ENCODE measurements at places on chromosomes 7 and 10.

GRCh38 chr7:112873831-112874553 lies 83.8 kb upstream of the TMEM168 start:
- DNase-seq, result peak; percentile 80

DNA sequence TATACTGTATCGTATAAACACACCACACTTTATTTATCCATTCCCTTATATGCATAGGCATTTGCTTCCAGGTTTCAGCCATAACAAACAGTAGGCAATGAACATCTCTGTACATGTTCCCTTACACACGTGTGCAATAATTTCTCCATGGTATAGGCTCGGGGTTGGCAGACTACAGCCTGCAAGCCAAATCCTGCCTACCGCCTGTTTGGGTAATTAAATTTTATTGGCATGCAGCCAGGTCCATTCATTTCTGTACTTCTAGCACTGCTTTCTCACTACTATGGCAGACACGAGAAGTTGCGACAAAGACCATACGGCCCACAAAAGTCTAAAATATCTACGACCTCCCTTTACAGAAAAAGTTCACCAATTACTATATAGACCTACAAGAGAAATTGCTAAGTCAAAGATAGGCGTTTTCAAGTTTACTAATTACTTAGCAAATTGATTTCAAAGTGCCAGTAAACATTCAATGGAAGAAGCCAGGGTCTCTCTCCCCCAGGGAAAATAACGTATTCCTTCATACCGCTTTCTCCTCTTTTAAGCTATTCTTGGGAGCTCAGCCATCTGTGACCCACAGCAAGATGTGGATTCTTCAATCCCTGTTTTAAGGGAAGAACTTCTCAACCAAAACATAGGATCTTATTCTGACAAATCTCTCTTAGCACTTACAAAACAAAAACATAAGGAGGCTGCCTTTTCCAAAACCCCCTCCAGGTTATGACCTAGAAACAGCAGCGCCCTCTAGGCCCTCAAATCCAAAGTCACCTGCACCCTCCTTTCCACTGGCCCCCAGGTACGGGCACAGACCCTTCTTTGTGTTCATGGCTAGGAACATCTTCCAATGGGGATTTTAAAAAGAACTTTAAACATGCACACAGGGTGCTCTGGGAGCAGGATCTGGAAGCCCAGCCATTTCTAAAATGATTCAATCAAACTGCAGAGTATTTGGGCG lies 100.5 kb downstream of the FGFR2 start:
- no peak for DNase-seq

GRCh38 chr10:94997741-94998174 lies 59.3 kb downstream of the CYP2C9 start:
- no peak for DNase-seq

DNA sequence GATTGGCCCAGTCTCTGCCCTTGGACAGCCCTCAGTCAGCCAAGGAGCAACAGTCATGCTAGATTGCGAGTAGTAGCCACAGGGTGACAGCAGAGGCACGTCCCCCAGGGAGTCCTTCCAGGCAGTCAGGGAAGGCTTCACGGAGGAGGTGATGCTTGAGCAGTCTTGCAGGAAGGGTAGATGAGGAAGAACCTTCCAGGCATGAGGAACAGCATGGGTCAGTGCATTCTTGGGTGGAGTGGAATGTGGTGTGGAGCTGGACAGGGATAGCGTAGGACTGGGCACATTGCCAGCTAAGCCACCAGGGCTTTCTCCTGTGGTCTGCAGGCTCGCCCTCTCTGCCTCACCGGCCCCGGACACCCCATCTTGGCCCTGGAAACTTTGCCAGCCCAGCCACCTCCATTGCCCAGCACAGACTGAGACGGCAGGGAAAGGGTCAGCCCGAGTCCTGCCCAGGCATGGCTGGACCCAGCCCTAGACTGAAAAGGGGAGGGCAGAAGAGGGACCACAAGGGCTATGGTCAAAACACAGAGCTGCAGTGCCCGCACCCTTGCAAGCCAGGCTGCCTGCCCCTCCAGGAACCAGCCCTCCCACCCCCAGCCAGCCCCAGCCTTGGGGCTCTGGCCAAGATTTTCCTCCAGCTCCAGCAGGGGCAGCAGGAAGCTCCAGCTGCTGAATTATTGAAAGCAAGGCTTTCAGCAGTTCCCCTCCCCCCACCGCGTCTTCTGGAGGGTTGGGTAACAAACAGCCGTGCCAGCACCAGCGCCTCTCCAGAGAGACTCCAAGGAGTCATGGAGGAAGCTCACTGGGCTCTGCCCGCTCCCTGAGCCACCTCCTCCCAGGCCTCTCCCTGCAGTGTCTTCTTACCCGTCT lies 18.7 kb downstream of the SRRM3 start:
- peak; percentile 58 for DNase-seq

Data from fibroblast of lung (primary cell).